Cortex of kidney (tissue), 1 donor: ENCODE measurements at places on chromosomes 5 and 9.

GRCh38 chr9:83633676-83634075 lies 10.7 kb downstream of the IDNK start:
- no peak for DNase-seq

- no peak for DNase-seq
Observed at GRCh38 chr5:158718738-158719505, 380.8 kb downstream of the EBF1 start.

- no peak for DNase-seq
Observed at GRCh38 chr9:27653246-27653645, 80.0 kb upstream of the C9orf72 start.

- DNase-seq: no peak
Observed at GRCh38 chr9:115039516-115040120, 78.3 kb downstream of the TNC start.

DNA sequence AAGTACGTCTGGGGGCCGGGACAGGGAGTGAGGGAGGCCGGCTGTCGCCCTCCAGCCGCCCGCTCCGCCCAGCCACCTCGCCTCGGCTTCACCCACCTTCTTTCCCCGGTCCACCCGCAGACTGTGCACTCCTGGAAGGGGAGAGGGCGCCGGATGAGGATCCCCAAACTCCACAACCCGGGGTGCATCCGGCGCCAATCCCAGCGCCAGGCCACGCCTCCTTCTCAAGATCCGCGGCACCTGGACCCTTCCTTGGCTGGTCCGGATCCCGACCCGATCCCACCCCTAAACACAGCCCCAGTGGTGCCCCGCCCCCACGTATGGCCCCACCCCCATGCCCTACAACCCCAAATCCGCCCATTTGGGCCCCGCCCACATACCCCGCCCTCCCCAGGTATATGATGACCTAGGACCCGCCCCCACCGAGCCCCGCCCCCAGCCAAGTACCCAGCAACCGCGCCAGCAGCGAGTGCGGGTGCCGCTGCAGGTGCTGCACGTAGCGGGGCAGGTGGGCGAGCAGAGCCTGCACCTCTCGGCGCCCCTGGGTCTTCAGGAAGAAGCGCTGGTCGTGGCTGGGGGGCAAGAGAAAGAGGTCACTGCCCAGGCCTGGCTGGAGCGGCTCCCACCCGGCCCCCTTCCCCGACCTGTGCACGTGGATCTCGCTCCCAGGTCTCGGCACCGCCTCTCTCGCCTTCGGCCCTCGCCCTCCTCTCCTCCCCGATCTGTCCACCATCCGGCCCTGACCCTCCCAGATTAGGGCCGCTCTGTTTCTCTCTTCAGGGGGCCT lies 3.2 kb downstream of the PIP5KL1 start:
- no peak for DNase-seq

GRCh38 chr9:36389590-36389989 lies 10.5 kb downstream of the RNF38 start:
- no peak for DNase-seq

DNA sequence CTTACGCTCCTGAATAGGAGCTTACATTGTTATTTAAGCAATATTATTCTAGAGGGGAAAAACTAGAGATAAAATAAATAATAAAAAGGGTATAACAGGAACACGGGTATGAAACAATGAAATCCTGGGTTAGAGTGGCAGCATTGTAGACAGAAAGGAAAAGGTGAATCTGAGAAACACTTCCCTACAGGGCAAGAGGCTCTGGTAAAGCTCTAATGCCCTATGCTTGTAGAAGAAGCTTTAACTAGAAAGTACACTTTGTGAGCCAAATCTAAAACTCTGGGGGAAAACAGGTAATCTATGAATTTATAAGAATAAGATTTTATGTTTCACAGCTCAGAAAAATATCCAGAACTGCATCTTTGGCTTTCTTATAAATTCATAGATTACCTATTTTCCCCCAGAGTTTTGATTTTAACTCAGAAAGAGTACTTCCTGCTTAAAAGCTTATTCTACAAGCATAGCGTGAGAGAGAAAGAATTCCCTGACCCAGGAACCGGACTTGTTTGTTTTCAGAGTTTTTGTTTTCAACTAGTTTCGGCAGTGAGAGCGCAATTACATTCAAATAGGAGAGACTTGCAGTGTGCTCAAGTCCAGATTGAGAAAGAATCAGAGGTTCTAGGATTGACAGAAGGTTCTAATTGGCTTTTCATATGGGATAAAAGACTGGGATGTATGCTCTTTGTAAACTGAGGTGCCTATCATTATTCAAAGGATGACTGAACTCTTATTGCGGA lies 651.0 kb upstream of the RORB start:
- no peak for DNase-seq

GRCh38 chr5:91133183-91133582 lies 249.9 kb downstream of the ARRDC3 start:
- DNase-seq: no peak
